ENCODE measurements at places on chromosomes 16 and 17.
A peak's percentile ranks its signal among the peaks of the same experiment; 100 is the strongest.

- DNase-seq, result peak; percentile 18
Measured at GRCh38 chr17:47895347-47895855, 635 bp upstream of the SP2 start.

DNA sequence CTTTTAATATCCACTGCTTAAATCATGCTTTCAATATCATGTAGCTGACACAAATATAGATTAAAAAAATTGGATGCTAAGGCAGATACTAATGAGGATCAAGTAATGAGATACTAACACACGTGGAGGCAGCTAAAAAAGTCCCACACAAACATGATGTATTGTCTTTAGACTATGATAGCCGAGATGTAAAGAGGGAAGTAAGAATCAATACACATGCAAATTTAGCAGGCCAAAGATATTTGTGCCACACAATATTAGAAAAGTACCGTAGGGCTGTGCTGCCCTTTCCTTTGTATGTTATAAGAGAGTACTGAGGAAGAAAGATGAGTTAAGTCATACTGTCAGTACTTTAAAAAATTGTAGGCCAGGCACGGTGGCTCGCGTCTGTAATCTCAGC, 51.4 kb upstream of the STAC2 start:
- DNase-seq, result no peak

GRCh38 chr16:17339764-17340541, 130.8 kb downstream of the XYLT1 start:
- no peak for DNase-seq

GRCh38 chr16:53945996-53946395, 242.0 kb downstream of the FTO start:
- peak; percentile 26 for DNase-seq

DNA sequence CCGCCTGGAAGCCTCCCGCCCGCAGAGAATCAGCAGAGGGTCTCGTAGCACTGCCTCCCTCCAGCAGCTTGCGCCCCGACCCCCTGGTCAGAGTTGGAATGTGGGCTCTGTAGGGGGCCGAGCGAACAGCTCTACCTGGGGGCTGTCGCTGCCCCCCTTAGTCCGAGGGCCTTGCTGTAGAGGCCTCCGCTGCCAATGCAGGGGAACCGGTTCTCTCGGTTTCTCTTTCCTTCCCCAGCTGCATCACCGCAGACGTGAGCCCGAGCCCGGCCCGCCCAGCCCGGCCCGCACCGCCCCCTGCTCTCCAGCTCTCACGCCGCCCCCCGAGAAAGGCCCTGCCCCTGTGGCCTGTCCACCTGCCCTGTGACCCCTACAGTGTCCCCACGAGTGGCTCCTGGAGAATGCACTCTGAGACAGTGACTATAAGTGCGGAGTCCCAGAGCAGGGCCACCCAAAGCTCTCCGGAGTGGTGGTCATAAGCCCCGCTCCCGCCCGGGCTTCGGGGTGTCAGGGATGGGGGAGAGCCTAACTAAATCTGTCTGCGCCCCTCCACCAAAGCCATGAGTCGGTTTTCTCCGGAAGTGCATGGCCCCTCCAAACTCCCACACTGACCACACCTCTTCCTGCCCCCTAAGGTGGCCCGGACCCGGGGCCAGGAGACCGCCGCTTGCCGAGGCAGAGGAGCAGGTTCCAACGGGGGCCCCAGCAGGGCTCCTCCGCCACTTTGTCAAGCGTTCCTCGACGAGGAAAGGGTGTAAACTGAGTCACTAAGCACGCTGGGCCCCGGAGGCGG, 1.7 kb downstream of the ARHGAP27 start:
- DNase-seq, result no peak

DNA sequence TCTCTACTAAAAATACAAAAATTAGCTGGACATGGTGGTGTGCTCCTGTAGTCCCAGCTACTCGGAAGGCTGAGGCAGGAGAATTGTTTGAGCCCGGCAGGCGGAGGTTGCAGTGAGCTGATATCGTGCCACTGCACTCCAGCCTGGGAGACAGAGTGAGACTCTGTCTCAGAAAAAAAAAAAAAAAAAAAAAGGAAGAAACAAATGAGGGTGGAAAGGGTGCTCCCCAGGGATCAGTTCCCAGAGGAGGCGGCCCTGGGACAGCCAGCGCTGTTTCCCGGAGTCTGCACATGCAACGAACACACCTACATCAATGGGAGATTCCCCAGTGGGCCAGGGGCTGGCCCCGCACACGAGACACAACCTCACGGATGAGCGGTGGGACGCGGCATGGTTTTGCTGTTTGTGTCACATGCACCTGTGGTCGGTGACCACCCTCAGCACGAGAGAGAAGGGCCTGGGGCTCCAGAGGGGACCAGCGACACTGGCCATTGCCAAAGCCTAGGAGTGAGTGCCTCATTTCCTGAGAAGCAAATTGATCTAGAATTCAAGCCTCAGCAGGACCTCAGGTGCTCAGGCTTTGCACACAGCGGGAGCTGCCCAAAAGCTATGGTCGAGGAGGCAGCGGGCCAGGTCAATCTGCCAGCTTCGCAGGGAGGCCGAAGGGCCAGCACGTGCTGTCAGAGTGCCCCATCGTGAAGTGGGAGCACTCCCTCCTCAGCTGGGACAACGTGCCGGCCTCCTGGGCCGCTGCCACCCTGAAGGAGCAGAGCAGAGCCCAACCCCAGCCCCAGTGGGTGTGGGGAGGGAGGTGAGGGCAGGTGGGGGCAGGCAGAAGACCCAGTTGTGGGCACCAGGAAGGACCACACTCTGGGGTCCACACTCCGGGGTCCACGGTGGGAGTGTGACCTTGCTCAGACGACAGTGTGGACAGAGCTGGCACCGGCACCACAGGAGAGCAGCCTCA, 13.8 kb upstream of the WDR45B start:
- DNase-seq, result no peak

DNA sequence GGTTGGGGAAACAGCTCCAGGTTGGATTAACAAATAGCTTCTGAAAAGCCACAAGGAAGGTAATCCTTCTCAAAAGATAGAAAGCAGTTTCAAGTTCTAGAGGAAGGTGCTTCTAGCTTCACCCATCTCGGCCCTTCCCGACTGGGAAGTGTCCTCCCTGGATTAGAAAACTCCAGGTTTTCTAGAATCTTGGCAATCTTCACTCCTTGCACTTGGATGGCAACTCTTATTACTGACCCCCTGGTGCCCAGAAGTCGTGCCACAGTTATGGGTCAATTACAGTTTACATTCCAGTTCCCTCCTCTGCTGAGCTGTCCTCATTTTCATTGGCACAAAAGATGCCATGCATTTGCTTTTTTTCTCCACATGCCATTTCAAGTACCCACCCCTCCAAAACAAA, 65.6 kb downstream of the SMG6 start:
- no peak for DNase-seq

GRCh38 chr17:4785311-4786105, 656 bp downstream of the VMO1 start:
- no peak for DNase-seq

Measured in SW480 (cell line).